ENCODE measurements at places on chromosomes 7 and 10.

GRCh38 chr10:118754229-118754555 is 578 bp downstream of the CACUL1 start:
- DNase-seq: peak; percentile 68

GRCh38 chr7:131057794-131058070 is 269.9 kb upstream of the MKLN1 start:
- no peak for DNase-seq

- DNase-seq: no peak
Observed at GRCh38 chr10:68981074-68981473, 7.5 kb upstream of the KIFBP start.

- DNase-seq: no peak
Observed at GRCh38 chr10:116796469-116796868, 52.8 kb upstream of the ENO4 start.

DNA sequence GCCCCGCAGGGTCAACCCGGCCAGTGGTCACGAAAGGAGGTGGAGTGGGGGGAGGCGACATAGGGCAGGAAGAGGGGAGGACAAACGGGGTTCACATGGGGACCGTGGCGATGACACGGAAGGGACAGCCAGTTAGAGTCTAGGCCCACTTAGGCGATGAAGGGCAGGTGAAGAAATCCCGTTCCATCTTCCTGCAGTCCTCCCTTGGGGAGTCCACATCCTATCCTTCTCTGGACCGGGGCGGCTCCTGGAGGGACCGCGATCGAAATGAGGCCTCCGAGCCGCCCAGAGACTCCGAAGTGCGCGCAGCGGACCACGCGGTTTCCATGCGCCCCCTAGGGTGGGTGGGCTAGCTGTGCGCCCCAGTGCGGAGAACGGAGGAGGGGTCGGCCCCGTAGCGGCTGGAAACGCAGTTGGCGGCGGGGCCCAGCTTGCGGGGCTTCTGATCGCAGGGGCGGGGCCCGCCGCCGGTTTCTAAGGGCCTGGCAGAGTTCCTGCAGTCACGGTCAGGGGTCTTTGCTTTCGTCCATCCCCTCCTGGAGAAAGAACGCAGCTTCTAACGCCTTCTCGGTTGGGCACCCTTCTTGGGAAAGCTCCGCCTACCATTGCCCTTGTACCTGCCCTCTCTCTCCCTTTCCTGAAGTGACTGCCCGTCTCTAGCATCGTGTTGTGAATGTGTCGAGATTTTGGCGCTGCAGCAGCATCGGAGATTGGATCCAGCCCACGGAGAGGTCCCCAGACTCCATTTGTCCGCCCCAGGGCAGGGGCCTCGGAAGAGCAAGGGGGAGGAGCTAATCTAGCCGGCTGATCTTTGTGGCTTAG is 17.9 kb upstream of the TMEM225B start:
- peak; percentile 78 for DNase-seq

GRCh38 chr7:27526131-27526530 is 136.6 kb downstream of the HIBADH start:
- DNase-seq: no peak

GRCh38 chr10:73763343-73763742 is 18.5 kb upstream of the CHCHD1 start:
- DNase-seq: no peak

GRCh38 chr7:11513460-11513859 is 318.5 kb downstream of the THSD7A start:
- no peak for DNase-seq

DNA sequence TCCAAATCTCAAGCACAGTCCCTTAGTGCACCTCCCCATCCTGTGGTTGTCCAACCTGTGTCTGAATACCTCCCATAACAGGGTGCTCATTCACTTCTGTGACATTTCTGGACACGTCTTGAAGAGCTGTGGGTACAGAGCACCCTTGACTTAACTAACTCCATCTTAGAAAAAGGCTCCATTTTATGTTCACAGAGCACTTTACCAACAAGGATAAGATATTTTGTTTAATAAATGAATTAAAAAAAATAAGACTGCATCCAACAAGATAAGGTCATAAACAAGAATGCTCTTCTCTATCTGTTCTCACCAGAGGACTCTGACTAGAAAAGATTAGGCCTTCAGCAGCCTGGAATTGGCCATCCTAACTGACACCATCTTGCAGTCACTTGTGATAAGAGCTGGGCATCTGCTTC is 335.2 kb upstream of the ZNF32 start:
- DNase-seq: no peak

DNA sequence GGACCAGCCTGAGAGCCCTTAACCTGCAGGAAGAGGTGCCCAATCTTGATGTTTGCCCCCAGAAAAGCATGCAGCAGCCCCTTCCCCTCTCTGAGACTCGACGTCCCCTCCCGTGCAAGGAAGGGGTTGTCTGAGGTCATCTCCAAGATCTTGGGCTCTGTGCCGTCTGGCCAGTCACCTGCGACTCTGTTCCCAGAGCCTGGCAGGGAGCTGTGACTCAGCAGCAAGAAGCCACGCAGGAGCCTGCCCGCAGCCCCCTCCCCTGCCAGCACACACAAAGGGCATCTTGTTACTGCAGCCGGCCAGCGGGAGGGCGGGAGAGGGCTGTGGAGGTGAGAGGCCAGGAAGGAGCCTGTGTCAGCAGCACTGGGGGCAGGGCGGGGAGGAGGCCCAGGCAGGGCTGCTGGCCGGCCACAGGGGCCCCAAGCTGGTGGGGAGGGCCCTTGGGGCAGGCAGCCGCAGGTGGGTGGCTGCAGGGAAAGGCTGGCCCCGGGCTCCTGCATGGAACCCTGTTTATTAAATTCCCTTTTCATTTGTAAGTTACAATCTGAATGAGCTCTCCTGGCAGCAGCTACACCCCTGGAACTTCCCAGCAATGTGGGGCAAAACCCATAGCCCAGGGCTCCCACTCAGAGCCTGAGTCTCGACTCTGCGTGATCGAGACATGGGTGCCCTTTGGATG is 103.7 kb upstream of the ZMIZ1 start:
- no peak for DNase-seq

GRCh38 chr7:107494884-107495283 is 25.0 kb downstream of the GPR22 start:
- no peak for DNase-seq

DNA sequence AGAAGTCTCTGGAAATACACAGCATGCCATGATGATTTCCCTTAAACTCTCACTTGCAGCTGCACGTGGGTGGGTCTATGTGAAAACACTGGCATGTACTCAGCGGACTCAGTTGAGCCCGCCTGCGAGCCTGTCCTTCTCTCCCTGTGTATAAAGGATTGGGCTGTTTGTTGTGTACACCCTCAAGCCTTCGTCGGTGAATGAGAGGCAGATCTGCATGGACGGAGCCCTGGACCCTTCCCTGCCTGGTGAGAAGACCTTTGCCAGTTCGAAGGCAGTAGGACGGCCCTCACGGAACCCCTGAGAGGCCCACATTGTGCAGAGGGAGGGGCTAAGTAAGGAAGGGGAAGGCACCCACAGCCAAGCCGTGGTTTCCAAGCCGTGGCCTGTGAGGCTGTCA is 121.2 kb downstream of the WDFY4 start:
- DNase-seq: no peak

GRCh38 chr7:95687759-95688343 is 84.5 kb upstream of the DYNC1I1 start:
- DNase-seq: no peak

- no peak for DNase-seq
Observed at GRCh38 chr7:30990673-30991170, 27.0 kb downstream of the GHRHR start.

DNA sequence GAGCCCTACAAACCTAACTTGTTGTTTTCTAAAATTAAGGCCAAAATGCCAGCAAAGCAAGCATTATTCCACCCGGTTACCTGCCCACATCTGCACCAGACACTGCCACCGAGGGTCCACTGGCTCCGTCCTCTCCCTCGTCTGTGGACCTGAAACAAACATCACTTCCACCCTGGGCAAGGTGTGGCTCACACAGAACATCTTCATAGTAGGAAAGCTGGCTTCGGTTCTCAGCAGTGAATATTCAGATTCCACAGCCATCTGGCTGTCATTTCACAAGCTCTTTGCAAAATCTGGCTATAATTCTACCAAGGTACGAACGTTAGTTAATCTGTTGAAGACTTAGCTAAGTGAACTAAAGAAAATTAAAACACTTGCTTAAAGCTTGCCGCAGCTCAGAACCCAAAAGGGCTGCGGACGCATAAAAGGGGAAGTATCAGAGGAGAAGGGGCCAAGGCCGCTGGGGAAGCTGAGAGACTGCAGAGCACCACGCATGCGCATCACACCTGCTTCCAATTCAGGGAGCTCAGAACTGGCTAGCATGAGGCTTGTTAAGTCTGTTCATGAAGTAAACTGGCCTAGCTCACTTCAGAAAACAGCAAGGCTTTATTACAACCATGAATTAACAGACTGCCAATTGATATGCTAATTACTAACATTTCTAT is 46.1 kb downstream of the PTPRN2 start:
- DNase-seq: no peak

DNA sequence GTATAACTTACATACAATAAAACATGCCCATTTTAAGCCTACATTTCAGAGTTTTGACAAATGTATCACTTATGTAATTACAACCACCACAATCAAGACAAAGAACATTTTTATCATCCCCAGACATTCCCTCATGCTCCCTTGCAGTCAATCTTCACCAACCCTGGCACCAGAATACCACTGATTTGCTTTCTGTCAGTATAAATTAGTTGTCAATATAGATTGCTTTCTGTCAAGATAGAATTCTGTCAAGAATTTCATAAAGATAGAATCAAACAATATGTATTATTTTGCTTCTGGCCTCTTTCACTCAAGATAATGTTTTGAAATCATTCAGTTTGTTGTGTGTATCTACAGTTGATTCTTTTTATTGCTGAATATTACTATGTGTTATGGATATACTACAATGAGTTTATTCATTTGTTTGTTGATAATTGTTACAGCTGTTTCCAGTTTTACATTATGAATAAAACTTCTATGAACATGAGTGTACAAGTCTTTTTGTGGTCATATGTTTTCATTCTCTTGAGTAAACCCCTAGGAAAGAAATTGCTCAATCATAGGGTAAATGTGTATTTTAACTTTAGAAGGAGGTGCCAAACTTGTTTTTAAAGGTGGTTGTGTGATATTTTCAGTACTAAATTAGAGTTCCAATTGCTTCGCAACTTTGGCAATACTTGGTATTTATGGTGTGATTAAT is 56.9 kb downstream of the IFIT5 start:
- no peak for DNase-seq

DNA sequence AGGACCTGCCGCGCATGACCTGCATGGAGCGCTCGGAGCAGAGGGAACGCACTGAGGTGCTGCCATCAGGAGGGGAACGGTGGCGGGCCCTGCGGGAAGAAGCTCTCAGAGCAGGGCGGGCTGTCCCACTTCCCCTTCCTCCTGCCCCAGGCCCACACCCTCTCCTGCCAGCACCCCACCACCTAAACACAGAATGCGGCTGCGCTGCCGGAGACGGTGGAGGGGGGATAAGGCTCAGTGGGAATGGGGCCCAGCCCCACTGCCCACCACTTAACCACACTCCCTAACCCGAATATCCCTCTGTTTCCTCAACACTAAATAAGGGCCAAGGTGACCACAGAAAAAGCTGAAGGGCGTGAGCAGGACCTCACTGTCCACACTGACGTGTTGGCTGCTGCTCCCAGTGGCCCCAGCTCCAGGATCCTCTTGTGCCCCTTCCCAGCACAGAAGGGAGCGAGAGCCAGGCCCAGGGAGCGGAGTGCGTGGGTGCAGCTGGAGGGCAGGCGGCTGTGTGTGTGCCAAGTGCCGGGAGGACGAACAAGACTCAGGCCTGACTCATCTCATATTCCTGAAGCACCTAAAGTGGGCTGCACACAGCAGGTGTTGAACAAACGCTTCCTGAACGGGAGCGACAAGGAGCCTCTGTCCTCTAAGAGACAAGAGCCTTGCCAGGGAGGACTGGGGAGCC is 116.8 kb downstream of the MAD1L1 start:
- DNase-seq: no peak

- DNase-seq: peak; percentile 20
Observed at GRCh38 chr7:139431010-139431409, 52.5 kb downstream of the KLRG2 start.

- DNase-seq: no peak
Observed at GRCh38 chr10:13978533-13979115, 352.1 kb downstream of the FRMD4A start.

- DNase-seq: no peak
Observed at GRCh38 chr10:100715445-100716385, 29.7 kb upstream of the PAX2 start.

DNA sequence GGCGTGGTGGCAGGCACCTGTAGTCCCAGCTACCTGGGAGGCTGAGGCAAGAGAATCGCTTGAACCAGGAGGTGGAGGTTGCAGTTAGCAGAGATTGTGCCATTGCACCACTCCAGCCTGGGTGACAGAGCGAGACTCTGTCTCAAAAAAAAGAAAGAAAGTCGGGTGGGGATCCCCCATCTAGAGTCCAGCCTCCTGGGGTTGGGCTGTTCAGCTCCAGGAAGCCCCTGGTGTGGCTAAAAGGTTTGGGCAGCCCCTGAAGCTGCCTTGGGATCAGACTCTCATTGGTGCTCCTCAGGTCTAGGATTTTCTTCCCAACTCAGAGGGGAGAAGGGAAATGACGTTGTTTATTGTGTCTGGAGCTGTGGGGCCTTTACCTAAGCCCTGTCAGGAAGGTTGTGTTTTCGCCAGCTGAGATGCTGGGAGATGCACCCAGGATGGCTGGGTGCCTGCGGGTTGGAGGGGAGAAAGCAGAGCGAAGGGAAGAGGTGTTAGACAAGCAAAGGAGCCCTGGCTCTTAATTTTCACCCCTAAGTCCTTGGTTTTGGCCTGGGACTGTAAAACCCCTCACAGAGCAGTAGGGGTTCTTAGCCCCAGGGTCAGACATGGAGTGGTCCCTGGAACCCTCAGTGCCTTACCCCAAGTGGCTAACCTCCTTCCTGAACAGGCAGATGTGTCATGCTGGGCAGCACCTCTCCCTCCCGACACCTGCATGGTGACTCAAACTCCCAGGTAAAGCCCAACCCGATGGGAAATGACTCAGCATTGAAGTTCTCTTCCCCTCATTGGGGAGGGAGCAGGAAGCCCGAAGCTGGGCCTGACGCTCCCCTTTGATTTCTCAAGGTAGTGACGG is 21.1 kb downstream of the PLAU start:
- DNase-seq: peak; percentile 67

GRCh38 chr7:74494076-74494548 is 40.4 kb downstream of the GTF2IRD1 start:
- no peak for DNase-seq

- no peak for DNase-seq
Observed at GRCh38 chr10:29481906-29482440, 152.8 kb downstream of the SVIL start.

Measured in activated CD8-positive, alpha-beta memory T cell treated with anti-CD3 and anti-CD28 coated beads, Interleukin-2, amount 50 U/mL, for 48 hours (primary cell).